Caco-2 (cell line): ENCODE measurements at places on chromosomes 11 and 22. TPM values are rescaled to one million over a fixed set of nuclear protein-coding genes. Genes with fewer than 3 reads are reported as not detected.

DNA sequence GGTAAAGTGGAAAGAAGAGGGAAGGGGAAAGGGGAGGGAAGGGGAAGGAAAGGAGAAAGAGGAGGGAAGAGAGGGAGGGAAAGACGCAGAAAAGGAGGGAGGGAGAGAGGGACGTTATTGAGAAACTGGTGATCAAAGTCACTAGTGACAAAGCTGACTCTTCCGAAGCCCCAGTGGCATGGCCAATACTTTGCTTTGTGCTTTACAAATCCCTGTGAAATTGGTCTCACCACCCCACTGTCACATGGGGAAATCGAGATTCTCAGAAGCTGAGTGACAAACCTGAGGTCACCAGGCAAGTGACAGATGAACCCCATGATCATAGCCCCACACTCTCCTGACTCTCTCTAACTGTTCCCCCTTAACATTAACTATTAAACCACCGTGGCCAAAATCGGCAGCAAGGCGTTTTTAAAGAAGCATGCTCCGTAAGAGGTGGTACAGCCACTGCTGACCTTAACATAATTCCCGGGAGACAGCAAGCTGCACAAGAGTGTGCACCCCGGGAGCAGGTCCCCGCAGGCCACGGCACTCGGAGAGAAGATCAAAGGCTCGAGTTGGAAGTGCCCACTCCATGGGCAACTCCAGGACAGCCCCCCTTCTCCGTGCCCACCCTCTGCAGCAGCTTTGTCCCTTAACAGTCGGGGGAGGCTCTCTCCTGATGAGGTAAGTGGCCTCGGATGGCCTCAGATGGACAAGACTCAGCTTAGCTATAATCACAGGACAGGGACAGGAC, 34.8 kb downstream of the CELSR1 start:
- DNase-seq: no peak
- H3K4me3 ChIP-seq: no peak overlapping the region
- H3K36me3 ChIP-seq: no peaks in the 10 kb centered on the region
- H3K4me1 ChIP-seq: no peaks in the 10 kb centered on the region
- H3K27me3 ChIP-seq: no peaks in the 10 kb centered on the region
- H3K27ac ChIP-seq: no peak overlapping the region

TMEM151A gene
- 0.68 and 0.88 TPM in 2 replicates for total RNA-seq

DNA sequence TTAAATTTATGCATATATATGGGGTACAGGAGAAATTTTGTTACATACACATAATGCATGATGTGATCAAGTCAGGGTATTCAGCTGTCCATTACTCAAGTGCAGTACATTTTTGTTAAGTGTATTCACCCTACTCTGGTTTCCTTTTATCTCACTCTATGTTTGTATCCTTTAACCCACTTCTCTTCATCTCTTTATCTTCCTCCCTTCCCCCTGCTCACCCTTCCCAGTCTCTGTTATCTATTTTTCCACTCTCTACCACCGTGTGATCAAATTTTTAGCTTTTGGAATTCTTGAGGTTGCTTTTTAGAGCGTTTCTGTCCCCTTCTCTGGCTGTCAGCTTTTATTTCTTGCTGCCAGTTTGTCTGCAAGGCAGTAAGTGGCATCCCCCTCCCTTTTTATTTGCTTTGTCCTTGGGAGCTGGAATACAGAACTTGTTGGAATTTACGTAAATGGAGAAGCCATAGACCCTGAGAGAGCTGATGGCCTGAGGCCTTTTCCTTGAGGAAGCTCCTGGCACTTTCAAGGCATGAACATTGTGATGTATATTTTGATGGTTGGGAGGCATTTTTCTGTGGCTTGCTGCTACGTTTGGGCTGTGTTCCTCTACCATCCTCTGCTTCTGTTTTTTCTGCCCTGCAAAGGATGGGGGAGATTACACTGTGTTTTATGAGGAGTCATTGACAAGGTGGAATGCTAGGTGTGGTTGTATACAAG, 148.6 kb downstream of the LDLRAD3 start:
- H3K27me3 ChIP-seq: no peaks in the 10 kb centered on the region
- DNase-seq: no peak
- H3K4me3 ChIP-seq: no peak overlapping the region
- H3K36me3 ChIP-seq: no peaks in the 10 kb centered on the region

DNA sequence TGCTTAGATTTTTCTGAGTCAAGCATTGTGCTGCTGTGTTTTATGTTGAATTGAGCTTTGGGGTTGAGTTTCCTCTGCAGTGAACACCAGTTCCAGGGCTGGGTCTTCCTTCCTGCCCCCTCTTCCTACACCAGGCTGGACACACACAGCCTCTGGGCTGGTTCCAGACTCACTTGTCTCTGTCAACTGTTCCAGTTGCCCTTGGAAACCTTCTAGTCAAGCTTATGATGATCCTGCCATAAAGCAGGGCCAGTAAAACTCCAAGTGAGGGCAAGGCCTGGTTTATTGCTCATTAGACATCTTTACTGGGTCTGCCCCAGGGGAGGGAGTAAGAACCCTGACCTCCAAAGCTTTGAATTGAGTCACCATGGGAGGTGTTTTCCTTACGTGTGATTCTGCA, 61.1 kb downstream of the KIAA1671 start:
- no peak overlapping the region for H3K4me3 ChIP-seq
- H3K36me3 ChIP-seq: no peaks in the 10 kb centered on the region
- H3K27me3 ChIP-seq: no peaks in the 10 kb centered on the region
- peak overlapping the region; percentile 36 for H3K27ac ChIP-seq
- H3K4me1 ChIP-seq: no peaks in the 10 kb centered on the region

CCDC81 gene
- total RNA-seq: 1.1 and 1.3 TPM in 2 replicates

DNA sequence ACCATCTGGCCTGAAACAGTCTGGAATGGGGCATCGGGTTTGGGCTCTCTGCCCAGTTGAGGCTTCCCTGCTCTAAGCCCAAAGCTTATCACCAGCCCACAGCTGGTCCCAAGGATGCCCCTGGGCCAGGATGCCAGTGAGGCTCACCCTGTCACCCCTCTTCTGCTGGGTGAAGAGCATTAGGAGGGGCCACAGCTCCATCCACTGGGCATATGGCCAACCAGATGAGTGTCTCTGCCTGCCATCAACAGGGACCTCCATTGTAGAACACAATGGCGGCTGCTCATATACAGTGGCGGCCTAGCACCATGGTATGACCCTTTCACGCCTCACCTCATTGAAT, 5.6 kb downstream of the CHST1 start:
- DNase-seq: no peak
- no peaks in the 10 kb centered on the region for H3K36me3 ChIP-seq
